H9 (cell line): ENCODE measurements at places on chromosomes 1 and 21. TPM values are rescaled to one million over a fixed set of nuclear protein-coding genes. Genes with fewer than 3 reads are reported as not detected.

The TUFT1 gene
- total RNA-seq = 6.2 and 6.5 TPM in 2 replicates

The KCNE1 gene
- 0.13 and 0.28 TPM in 2 replicates for total RNA-seq

The GBP4 gene
- total RNA-seq = not detected in 2 replicates

The PRKAA2 gene
- 3.9 and 4.0 TPM in 2 replicates for total RNA-seq

The DDR2 gene
- 0.48 and 0.52 TPM in 2 replicates for total RNA-seq

The REN gene
- total RNA-seq = not detected in 2 replicates
